ENCODE measurements at places on chromosomes 3 and 15.

DNA sequence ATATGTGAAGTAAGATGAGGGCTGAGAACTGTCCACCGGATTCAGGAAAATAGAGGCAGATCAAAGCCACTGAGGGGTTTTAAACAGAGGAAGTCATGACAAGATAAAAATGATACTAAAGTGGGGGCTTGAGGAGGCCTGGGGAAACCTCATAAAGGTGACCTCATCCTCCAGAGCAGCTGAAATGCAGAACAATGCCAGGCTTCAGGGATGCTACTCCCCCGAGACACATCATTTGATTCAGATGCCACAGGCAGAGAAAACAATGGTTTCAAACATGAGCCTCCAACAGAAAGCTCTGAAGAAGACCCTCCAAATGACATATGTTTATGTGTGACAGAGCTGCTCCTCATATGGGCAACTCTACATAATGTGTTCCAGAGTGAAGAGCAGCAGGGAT, 6.4 kb downstream of the CFAP20DC start:
- DNase-seq, result no peak

DNA sequence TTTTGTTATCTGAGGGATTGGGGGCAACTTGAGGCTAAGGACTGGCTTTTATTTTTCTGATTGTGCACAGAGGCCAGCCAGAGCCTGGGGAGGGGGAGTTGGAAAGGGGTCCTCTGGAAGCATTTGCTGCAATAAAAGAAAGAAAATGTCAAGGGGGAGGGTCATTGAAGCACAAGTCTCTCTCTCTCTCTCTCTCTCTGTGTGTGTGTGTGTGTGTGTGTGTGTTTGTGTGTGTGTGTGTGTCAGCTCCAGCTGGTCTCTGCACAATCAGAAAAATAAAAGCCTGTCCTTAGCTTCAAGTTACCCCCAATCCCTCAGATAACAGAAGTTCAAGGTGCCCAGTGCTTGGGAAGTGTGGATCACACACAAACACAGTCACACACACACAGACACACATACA, 52.1 kb upstream of the CCDC174 start:
- DNase-seq, result no peak

GRCh38 chr3:21330293-21330692, 420.7 kb downstream of the ZNF385D start:
- no peak for DNase-seq

DNA sequence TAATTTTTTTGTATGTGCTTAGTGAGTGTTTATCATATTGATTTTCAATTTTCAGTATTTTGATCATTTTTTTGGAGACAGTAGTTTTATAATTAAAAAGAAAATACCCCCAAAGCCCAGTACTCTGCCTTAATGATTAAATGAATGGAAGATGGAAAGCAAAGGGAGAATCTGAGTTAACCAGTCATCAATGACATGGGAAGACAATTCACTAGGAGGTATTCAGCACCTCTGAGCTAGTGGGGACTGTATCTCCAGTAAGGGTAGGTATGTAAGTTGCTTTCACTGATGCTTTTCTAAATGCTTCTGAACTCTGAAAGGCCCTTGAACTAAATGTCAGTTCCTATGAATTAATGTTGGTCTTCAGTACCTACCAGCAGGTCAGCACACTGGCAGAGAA, 590.4 kb upstream of the DPPA4 start:
- no peak for DNase-seq

- DNase-seq, result no peak
Observed at GRCh38 chr15:65423150-65423975, 616 bp upstream of the IGDCC4 start.

- DNase-seq, result no peak
Observed at GRCh38 chr15:83322061-83322460, 37.6 kb upstream of the BNC1 start.

- DNase-seq, result peak; percentile 76
Observed at GRCh38 chr3:149816986-149817385, 4.0 kb downstream of the RNF13 start.

- no peak for DNase-seq
Observed at GRCh38 chr3:5791558-5791957, 604.1 kb downstream of the EDEM1 start.

DNA sequence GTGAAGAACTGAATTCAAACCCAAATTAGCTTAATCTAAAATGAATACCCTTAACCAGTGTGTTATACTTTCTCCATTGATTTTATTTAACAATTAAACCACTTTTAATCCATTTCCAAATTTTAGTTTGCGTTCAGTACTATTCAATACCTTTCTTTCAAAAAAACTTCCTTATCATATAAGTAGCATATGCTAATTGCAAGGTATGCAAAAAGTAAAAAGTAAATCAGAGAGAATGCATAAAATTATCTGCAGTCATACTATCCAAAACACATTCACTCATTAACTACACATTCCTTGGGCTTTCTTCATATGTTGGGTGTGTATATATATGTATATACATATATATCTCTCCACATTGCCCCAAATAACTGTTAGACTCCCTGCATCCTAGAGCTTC, 208.8 kb downstream of the CADM2 start:
- no peak for DNase-seq

- no peak for DNase-seq
Observed at GRCh38 chr15:82231233-82231632, 31.3 kb downstream of the EFL1 start.

GRCh38 chr15:86849558-86850285, 770.1 kb downstream of the AGBL1 start:
- no peak for DNase-seq

DNA sequence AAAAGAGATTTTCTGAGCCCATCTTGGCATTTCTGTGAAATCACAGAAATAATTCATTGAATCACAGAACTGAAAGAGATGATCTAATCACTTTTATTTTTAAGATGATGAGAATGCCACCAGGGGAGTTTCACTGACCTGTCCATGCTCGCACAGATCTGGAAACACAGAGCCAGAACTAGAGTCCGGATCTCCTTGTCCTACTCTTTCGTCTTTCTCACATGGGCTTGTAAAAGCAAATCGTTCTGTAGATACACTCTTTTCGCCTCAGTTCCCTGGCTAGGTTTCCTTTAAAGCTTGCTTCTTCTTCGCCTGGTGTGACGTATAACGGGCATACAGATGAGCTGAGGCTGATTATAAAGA, 122.5 kb upstream of the SPRED1 start:
- DNase-seq, result no peak

DNA sequence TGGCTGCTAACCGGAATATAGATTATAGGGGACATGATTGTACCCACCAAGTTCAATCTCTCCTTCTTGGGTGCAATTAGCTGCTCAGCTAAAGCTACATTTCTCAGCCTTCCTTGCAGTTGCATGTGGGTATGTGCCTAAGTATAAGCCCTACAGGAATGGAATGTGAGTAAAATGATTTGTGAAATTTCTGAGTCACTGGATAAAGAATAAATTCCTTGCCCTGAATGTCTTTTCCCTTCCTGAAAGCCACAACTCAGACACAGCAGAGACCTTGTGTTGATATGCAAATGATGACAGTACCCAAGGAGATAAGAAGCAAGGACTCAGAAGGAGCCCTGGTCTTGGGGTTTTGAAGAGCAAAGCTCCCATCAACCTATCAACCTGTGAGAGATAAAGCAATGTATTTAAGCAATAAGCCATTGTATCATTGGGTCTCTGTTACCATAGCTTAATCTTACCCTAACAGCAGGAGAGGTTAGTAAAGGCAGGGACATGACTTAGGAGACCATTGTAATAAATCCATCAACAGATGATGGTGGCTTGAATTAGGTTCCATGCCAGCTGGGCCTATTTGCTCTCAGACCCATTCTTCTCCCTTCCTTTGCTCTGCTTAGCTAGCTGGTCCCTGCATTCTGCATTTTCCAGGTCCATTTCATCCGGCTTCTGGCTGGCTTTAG, 25.6 kb upstream of the ZNF280D start:
- DNase-seq, result peak; percentile 52

- DNase-seq, result no peak
Observed at GRCh38 chr3:56443372-56443771, 24.9 kb downstream of the ERC2 start.
